ENCODE measurements at places on chromosomes 3 and 15.

DNA sequence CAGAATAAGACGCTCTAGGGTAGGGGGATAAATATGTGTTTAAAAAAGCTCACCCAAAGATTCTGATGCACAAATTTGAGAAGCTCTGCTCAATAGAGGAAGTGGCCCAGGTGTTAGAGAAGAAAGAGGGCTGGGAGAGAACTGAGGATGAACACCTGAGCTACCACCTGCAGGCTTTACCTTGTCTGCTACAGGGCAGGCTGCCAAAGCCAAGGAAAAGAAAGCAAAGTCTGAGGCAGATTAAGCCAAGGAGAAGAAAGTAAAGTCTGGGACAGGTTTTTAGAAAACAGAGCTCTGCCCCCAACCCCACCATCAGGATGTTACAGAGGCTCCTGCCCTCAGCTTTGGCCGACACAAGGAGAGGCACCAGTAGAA, 92.9 kb downstream of the THRB start:
- no peak for DNase-seq

GRCh38 chr15:39156646-39157250, 424.1 kb upstream of the THBS1 start:
- DNase-seq, result no peak

GRCh38 chr3:151979906-151980305, 106.5 kb downstream of the SUCNR1 start:
- no peak for DNase-seq

DNA sequence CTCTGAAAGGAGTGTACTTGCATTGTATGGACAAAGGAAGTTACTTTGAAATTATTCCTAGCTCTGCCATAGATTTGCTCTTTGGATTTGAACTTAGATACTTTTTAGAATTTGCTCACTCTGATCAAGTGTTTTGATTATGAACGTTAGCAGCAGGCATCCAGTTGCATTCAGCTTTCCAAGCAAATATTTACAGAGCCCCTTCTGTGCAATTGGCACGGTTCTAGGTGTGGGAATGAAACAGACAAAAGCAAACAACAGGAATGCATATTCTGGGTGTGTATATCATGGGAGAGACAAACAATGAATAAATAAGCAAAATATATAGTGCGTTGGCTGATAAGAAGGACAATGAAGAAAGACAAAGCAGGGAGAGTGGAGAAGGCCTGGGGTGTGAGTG, 125.5 kb upstream of the ADAMTS9 start:
- no peak for DNase-seq
